NCI-H1930 (cell line): ENCODE measurements at places on chromosomes 5 and 9.

GRCh38 chr9:96125624-96126023, 176.4 kb downstream of the HSD17B3 start:
- DNase-seq = no peak

GRCh38 chr5:75040973-75041372, 11.4 kb downstream of the GCNT4 start:
- no peak for DNase-seq

DNA sequence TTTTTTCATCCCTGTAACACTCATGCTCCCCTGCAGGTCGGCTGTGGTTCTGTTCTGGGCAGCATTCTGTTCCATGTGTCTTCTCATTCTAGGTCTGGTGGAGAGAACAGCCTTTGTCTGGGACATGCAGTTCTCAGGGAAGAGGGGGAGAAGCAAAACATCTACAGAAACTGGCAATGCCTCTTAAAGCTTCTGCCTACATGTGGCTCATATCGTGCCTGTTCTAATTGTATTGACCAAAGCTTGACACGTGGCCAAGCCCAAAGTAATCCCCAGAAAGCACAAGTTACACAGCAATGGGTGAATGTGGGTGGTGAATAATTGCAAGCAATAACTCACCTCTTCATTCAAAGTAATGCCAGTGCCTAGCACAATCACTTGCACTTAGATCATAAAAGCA, 218.2 kb upstream of the IL12B start:
- DNase-seq = no peak

DNA sequence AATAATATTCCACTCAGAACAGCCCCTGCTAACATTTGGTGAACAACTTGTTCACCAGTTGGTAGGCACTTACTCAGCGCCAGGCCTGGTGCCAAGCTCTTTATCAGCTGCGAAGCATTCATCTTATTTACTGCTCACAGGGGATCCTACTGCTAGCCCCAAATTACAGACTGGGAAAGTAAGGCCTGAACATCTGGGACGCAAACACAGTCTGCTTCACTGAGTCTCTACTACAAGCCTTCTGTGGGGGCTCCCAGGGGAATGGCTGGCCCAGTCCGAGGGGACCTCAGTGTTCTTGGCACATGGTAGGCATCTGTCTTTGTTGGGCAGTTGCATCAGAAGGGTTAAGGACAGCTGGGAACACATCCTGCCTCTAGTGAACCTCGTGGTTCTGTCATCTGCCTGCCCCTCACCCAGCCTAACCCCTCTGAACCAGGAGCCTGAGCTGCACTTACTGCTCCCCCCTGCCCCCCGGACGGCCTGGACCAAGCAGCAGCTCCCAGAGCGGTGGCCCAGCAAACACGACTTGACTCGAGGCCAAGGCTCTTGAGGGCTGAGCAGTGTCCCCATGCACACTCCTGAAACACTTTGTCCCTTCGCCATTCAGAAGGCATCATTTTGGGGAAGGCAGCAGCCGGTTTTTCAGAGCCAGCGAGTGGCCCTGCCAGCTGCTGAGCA, at the start of gene PHYHD1:
PHYHD1 (plus strand) TSS at position 602 of the 678 bp plus-strand sequence. CDS start 1,342 bp downstream, outside the sequence.
- no peak for DNase-seq

GRCh38 chr5:172642486-172642885, 1.4 kb downstream of the NEURL1B start:
- DNase-seq = no peak

- no peak for DNase-seq
These were observed 283.9 kb upstream of the RFX3 start for GRCh38 chr9:3809724-3810123.

DNA sequence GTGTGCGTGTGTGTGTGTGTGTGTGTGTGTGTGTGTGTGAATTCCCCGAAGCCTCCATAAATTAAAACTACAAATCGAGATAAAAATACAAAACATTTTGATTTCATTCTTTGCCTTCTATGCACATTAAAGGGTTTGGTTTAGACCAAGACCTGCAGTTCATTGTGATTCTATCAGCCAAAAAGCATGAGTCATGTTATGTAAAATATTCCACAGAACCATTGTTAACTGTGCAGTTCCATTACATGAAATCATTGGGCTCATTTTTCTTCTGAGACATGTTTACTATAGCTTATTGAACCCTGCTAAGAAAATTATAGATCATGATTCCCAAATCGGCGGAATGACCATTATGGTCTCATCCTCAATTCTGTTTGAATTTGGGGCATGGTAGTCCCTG, 11.7 kb downstream of the CAVIN4 start:
- no peak for DNase-seq

- DNase-seq = no peak
These were observed 8.1 kb downstream of the FSD1L start for GRCh38 chr9:105455836-105456475.

DNA sequence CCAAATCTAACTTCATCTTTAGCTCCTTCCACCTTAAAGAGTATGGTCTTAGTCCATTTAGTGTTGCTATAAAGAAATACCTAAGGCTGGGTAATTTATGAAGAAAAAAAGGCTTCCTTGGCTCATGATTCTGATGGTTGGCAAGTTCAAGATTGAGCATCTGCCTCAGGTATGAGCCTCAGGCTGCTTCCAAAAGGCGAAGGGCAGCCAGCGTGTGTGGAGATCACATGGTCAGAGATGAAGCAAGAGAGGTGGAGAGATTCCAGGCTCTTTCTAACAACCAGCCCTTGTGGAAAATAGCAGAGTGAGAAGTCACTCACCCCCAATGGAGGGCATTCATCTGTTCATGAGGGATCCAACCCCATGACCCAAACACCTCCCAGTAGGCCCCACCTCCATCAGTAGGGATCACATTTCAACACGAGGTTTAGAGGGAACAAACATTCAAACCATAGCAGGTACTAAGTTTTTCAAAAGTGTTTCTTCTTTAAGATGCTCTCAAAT, 225.9 kb downstream of the SGCD start:
- DNase-seq = no peak

DNA sequence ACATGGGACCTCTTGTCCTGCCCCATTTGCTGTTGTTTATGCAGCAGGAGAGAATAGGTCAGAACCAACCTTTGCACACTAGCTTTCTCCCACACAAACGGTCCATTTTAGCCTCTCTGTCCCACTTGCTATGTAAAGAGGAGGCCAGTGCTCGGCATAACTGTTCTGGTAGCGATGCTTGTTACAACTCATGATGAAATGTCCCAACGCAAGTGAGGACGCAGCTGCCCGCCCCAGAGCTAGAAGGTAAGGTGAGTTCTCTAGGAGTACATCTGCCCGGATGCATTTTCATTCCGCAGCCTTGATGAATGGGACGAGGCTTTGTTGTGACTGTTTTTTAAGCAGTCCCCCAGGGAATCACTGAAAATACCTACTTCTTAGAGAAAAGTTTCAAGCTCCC, 14.1 kb downstream of the S1PR3 start:
- no peak for DNase-seq

- DNase-seq = no peak
These were observed 76.9 kb downstream of the FEM1C start for GRCh38 chr5:115467628-115468027.

DNA sequence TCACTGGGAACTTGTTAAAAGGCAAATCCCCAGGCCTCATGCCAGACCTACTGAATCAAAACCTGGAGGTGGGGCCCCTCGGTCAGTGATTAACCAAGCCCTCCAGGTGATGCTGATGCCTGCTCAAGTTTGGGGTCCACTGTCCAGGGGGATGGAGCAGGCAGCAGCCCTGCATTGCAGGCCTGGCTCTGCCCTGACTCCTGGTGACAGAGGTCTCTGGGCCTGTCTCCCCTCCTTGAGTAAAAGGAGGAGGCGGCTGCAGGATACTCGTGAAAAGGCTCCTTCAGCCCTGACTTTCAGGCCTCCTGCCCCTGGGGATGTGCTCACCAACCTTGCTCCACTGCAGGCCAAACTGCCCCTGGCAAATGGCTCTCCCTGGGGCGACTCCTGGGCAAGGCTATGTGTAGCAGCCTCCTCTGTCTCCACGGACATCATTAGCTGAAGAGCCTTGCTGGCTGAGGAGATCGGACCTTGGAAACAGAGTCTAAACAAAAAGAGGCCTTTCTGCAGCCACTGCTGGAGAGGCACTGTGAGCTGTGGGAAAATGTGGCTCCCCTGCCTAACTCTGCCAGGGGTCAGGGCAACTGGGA, 134.8 kb upstream of the ALDH1B1 start:
- DNase-seq = no peak

GRCh38 chr9:125277411-125277810, 15.8 kb downstream of the GAPVD1 start:
- DNase-seq = no peak

DNA sequence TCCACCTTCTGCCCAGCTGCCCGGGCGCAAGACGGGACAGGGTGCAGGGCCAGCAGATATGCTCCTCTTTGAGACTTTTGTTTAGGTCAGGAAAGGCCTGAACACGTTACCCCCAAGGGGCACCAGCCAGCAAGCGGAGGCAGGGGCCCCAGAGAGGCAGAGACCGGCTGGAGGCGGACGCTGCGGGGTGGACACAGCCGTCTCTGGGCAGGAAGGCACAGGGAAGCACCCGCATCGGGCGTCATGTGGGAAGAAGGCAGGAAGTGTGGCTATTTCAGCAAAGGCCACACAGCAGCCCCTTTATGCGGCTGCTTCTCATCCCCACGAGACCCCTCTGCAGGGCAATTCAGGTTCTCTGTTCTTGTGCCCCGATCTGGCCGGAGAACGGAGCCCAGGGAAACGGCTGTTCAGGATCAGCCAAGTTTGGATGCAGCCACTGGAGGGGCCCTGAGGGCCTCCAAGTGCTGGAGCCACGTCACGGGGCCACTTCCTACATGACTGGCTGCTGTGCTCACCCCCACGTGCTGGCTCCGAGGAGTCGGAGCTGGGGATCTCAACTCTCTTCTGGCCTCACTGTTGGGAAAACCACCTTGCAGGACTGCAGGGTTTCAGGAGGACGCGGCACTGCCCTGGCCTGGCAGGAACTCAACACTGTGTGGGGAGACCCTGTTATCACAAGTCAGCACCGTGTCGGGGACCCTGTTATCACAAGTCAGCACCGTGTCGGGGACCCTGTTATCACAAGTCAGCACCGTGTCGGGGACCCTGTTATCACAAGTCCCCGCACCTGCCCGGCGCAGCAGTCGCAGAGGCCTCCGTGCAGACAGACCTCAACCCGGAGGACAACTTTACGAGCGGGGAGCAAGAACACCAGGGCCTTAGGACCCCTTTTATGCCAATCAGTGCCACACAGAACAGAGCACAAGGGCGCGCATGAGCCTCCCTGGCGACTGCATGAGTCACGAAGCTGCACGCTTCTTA, 44.4 kb downstream of the SLC12A7 start:
- DNase-seq = no peak

- no peak for DNase-seq
These were observed 166.2 kb upstream of the PPP2R2B start for GRCh38 chr5:147044572-147045273.

- no peak for DNase-seq
These were observed 120.9 kb downstream of the SSBP2 start for GRCh38 chr5:81629986-81630385.

- no peak for DNase-seq
These were observed 29.5 kb upstream of the ARHGAP26 start for GRCh38 chr5:142740474-142741242.

- DNase-seq = no peak
These were observed 2156.9 kb upstream of the C9orf72 start for GRCh38 chr9:29730163-29730562.

DNA sequence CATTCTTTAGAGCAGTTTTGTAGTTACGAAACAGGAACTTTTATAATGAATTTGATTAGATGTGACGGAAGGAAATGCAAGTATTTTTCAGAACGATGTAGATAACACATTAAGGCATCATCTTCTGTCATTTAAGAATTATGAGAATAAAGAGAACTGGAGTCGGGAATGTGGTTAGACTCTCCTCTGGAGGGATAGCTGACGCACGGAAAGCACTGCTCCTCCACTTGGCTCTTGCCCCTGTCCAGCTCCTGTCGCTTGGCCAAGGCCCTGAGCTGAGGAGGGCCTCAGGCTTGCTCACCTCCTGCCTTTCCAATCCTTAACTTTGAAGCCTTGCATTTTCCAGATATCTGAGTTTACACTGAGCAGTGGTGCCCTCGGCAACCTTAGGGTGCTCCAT, 60.5 kb downstream of the MAP1B start:
- DNase-seq = no peak

- DNase-seq = no peak
These were observed 102.6 kb downstream of the PDZD2 start for GRCh38 chr5:31741496-31741895.

- DNase-seq = no peak
These were observed 1578.3 kb downstream of the EFNA5 start for GRCh38 chr5:106092455-106092854.

- DNase-seq = no peak
These were observed 19.7 kb upstream of the PCDHAC2 start for GRCh38 chr5:140946578-140946977.

DNA sequence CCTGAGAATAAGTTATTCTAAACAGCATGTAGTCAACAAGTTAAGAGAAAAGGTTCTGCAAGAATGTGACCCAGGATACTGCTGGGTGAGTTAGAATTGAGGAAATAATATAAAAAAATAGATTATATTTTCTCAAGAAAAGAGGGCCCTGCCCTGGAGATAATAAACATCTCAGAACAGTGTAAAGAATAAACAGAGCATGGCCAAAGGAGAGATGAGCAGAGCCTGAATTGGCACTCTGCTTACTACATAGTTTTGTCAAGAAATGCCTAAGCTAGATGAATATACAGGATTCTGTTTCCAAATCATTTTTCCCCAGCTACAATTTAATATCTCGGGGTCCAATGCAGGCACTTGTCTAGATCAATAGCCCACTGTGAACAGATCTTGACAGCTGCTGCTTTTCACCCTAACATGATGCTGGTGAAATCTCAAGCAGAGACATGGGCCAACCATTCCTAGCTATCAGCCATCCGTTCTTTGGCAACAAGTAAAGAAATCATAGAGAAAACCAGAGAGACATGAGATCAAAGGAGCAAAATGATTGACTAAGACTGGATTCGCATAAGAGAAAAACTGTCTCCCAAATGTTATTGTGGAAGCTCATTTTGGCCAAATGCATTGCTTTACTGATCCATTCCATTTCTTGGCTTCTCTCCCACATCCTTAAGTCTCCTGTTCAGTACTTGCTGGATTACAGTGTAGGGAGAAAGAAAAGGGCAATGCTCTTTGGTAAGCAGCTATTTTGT, 173.2 kb downstream of the PRELID2 start:
- DNase-seq = no peak

DNA sequence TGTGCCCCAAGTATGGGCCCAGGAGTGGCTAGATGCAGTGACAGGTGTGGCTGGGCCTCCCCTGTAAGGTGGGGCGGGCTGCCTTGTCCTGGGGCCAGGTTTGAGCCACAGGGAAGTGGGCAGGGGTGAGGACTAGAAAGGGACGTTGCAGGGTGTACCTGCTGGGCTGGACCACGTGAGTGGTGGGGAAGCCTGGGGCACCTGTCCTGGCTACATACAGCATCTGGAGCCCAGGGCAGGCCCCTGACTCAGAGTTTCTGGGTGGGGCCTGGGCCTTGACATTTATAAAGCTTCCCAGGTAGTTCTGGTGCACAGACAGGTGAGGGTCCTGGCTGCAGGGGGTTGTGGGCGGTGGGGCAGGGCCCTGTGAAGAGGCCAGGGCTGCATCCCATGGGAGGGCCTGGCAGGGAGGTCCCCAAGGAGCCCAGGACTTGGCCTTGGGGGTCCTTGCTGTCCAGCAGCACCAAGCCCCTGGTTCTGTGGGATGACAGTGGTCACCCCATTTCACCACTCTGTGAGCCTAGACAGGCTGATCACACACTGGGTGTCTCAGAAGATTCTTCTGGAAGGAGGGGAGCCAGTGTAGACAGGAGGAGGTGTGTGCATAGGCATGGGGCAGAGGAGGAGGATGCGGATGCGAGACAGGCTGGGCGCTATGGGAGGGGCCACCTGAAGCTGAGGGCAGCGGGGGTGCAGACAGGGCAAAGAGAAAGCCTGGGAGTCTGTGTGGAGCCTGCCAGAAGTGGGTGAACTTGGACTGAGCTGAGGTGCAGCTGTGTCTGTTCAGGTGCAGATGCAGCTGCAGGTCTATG, 94.0 kb downstream of the PHF2 start:
- no peak for DNase-seq
